ENCODE measurements at places on chromosomes 1 and 21. TPM values are rescaled to one million over a fixed set of nuclear protein-coding genes. Genes with fewer than 3 reads are reported as not detected.

ARMH1 gene
- 1.3 TPM for total RNA-seq

MRAP gene
- not detected for total RNA-seq

LENEP gene
- total RNA-seq = not detected

NR5A2 gene
- total RNA-seq = 45.5 TPM

LPAR3 gene
- 2.3 TPM for total RNA-seq

RNF207 gene
- 19.4 TPM for total RNA-seq

KCND3 gene
- total RNA-seq = 0.94 TPM

DOCK7 gene
- 44.9 TPM for total RNA-seq

ADAMTS4 gene
- total RNA-seq = 14.0 TPM

KRTAP12-4 gene
- not detected for total RNA-seq

SPRR2G gene
- total RNA-seq = not detected

ZBTB8A gene
- total RNA-seq = 7.1 TPM

CFAP126 gene
- total RNA-seq = not detected

UTS2 gene
- not detected for total RNA-seq

BLACAT1 gene
- total RNA-seq = 0.20 TPM

PTGFR gene
- 0.35 TPM for total RNA-seq

ITLN2 gene
- not detected for total RNA-seq

ZNF669 gene
- total RNA-seq = 6.5 TPM

EPHA2 gene
- 40.8 TPM for total RNA-seq

DNALI1 gene
- 1.9 TPM for total RNA-seq

VCAM1 gene
- 7.4 TPM for total RNA-seq

GPR37L1 gene
- total RNA-seq = 3.1 TPM

KRTAP6-2 gene
- not detected for total RNA-seq

LCE1E gene
- not detected for total RNA-seq

TMPRSS15 gene
- total RNA-seq = not detected

IL19 gene
- 0.40 TPM for total RNA-seq

GRHL3 gene
- total RNA-seq = 0.64 TPM

PDPN gene
- total RNA-seq = 6.1 TPM

Measured in colonic mucosa (tissue), 4 donors.